ENCODE measurements at places on chromosomes 2 and 18.

DNA sequence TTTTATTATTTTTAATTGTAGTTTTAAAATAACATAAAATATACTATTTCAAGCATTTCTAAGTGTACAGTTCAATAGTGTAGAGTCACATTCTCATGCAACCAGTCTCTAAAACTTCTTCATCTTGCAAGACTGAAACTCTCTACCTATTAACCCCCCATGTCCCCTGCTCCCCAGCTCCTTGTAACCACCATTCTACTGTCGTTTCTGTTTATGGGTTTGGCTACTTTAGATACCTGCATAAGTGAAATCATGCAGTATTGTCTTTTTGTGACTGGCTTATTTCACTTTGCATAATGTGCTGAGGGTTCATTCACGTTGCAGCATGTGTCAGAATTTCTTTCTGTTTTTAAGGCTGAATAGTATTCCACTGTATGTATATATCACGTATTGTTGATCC is 139.4 kb downstream of the SMAD7 start:
- no peak for DNase-seq

DNA sequence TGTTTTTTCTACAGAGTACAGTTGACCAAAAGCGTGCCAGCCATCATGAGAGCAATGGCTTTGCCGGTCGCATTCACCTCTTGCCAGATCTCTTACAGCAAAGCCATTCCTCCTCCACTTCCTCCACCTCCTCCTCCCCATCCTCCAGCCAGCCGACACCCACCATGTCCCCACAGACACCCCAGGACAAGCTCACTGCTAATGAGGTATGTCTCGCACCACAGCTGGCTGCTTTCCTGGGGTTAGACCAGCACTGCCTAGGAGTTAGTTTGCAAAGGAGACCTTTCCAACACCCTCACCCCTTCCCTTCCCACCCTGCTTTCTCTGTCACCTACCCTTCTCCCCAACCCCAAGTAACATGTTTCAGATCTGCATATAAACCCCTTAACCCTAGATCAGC is 120.3 kb upstream of the IL1R2 start:
- no peak for DNase-seq

DNA sequence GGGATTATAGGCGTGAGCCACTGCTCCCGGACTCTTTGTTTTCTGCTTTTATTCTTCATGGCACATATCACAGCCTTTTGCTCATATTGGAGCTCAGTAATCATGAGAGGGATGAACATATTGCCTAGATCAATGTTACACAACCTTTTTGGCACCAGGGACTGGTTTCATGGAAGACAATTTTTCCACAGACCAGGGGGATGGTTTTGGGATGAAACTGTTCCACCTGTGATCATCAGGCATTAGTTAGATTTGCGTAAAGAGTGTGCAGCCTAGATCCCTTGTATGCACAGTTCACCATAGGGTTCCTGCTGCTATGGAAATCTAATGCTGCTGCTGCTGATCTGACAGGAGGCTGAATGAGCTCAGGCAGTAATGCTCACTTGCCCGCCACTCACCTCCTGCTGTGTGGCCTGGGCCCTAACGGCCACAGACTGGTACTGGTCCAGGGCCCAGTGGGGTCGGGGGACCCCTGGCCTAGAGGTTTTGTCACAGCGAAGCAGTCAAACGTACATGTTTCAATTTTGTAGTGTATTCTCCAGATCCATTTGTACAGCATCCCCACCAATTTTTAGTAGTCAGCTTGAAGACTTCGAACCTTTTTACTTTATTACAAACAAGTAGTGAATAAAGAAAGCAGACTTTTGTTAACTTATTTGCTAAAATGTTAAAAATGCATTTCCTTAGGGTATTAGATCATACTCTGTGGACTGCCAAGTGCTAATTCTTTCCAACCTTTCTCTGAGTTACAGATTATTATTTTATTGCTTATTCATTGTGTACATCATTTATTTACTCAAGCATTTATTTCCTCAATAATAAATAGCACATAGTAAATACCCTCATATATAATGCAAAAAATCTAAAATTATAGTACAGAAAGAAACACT is 6.2 kb downstream of the DAW1 start:
- no peak for DNase-seq

GRCh38 chr2:231611273-231612108 is 18.8 kb downstream of the TEX44 start:
- no peak for DNase-seq

DNA sequence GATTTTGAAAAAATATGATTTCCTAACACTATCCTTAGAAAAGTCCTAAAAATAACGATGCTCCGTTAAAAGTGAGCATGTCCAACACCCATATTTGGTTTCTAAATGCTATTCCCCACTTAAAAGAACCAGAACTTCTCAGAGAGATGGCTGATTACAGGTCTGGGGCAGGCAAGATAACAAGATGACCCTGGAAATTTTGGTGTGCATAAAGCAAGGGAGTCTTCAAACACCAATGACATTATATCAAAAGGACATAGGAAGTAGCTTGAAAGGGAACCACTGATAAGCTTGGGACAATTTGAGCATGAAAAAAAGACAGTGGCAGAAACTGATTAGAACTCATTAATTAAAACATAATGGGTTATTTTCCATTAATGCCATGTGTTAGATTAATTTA is 17.9 kb downstream of the STK17B start:
- no peak for DNase-seq

GRCh38 chr2:94986392-94986963 is 39.0 kb upstream of the MAL start:
- DNase-seq, result peak; percentile 38

- DNase-seq, result no peak
These were observed 300.0 kb upstream of the SMIM21 start for GRCh38 chr18:75727456-75727855.

DNA sequence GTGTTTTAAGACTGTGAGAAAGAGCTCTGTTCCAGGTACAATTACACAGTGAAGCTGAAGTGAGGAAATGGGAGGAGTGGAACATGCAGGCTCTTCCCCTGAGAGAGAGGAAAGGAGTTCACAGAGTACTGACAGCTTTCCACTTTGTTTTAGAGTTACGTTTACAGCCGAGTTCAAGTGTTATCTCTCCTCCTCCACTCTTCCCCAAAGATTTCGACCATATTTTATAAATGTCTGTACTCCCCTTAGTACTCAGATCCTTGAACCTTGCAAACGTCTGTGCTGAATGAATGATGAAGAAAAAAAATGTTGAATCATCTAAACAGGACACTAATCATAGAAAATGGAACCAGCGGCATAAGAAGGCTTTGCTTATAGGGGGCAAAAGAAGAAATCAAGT is 121.6 kb downstream of the THADA start:
- DNase-seq, result no peak

GRCh38 chr2:206071807-206072206 is 14.2 kb downstream of the INO80D start:
- no peak for DNase-seq

DNA sequence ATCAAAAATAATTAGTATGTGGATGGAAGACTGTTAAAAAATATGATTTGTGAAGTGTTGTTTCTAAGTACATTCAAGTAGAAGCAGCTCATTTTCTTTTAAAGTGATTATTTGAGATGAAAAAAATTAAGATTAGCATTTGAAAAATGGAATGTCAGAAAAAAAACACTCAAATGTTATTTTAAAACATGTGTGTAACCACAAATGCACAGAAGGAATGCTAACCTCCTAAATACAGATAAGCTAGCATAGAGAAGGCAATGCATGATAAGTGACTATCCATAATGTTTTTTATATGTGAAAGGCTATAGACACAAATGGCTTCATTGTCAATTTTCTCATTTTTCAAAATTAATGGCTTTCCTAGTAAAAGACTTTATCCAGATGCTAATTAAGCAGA is 198.9 kb downstream of the NYAP2 start:
- DNase-seq, result no peak

GRCh38 chr2:74077636-74078035 is 70.1 kb downstream of the BOLA3 start:
- DNase-seq, result no peak

DNA sequence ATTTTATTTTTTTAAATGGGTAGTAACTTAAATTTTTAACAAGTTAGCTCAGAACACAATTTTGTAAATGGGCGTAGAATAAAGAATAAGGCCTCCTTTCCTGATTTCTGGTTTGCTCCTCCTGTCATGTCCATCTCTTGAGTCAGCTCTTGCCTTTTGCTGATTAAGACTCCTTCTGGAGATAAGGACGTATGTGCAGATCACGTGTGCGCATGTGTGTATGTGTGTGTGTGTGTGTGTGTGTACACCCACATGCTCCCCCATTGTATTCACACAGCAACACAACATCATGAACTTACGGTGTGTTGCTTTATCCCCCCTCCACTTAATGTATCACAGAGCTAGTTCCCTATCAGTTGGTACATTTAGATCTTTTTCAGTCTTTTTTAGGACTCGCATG is 182.9 kb downstream of the PRKCE start:
- no peak for DNase-seq

GRCh38 chr2:241095594-241096290 is 6.3 kb downstream of the MTERF4 start:
- no peak for DNase-seq

DNA sequence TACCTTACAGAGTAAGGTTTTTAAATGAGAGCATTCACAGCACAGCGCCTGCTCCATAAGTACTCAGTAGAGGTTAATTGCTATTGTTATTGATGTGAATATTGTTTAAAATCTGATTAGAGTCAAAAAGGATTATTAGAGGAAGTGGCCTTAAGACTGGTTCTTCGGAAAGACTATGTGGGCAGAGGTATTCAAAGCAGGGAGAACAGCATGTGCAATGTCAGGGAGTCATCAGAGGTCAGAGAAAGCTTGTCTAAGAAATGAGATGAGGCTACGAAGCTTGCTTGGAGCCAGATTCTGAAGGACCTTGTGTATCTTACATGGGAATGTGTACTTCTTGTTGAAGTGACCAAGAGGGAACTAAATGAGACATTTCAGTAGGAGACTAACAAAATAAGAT is 49.8 kb downstream of the PMS1 start:
- no peak for DNase-seq

GRCh38 chr2:15198051-15198450 is 363.1 kb downstream of the NBAS start:
- no peak for DNase-seq

GRCh38 chr2:667332-667999 is 9.7 kb downstream of the TMEM18 start:
- peak; percentile 44 for DNase-seq

DNA sequence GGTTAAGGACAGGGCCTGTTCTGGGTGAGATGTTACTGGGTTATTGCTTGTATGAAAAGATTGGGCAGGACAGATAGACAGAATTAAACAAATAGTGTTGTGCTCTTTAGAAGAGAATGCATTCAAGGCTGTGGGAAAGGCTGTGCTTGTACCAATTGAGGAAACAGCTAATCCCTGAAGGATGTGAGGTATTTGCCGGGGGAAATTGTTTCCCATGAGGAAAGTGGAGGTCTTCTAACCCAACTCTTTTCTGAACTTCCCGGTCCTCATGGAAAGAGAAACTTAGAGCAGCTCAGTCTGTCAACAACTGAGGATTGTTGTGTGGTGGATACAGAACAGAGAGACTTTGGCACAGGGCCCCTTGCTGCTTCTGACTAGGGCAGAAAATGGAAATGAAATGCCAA is 9.5 kb downstream of the SLC1A4 start:
- DNase-seq, result peak; percentile 21

DNA sequence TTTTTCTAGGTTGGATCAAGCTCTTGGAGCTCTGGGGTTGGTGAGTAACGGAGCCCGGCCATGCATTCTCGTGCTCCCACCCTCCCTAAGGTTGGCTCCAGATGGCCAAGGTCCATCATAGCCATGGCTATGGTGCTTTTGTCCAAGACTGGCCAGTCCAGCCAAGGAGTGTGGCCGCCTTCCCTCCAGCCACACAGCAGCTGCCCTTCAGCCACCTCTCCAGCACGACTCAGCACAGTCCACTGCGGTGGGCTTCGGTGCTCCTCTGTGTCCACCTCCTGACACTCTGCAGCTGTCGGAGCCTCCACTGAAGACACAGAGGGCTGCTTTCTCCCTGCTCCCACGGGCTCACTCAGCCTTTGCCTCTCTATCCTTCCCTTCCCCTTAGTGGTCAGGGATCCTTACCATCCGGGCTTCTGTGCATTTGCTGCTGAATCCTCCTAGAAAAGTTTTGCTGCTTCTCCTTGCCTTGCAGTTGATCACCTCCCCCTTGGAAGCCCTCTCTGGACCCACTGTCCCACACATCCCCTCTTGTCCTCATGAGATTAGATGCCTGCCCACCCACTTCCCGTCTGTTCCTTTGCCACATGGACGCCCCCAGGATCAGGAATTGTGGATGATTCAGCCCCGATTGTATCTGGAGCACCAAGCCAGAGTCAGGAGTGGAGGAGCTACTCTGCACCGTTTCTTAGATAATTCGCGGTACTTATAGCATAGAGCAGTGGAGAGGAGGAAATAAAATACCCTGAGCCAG is 177.1 kb upstream of the COPS8 start:
- no peak for DNase-seq

DNA sequence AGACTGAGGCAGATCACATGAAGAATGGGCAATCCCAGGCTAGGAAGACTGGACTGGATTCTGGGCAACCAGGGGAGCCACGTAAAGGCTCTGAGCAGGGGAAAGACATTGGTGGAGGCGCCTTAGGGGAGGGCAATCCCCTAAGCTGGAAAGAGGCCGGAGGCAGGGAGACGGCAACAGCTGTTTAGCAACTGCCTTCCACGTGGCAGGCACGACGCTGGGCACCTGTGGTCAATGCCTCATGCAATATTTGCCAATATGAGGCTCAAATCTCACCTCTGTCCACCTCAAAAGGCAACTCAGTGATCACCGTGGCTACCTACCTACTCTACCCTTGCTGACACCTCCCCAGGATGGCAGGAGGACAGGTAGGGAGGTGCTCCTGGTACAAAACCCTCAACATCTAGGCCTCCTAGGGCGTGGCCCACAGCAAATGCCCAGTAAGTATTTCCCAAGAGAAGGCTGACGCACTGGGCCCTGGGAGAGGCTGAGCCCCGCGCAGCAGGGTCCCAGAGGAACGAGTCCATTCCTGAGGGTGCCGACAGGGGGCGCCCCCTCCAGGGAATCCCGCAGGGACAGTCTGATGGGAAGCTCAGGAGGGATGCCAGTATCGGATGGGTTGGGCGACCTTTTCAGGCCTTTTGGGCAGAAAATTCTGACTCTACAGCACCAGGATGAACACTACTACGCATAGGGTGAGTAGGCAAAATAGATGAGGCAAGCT is 8.9 kb downstream of the BOLA3 start:
- DNase-seq, result no peak
